Glutamatergic neuron (in vitro differentiated cells): ENCODE measurements at places on chromosomes 7 and 10.

- H3K4me3 ChIP-seq = no peak overlapping the region
- H3K27me3 ChIP-seq = peaks cover 2% of the 10 kb centered on the region
- H3K27ac ChIP-seq = no peak overlapping the region
- H3K36me3 ChIP-seq = peaks cover 7% of the 10 kb centered on the region
- H3K4me1 ChIP-seq = peaks cover 29% of the 10 kb centered on the region
- DNase-seq = no peak
Measured at GRCh38 chr10:119297207-119297968, 90.0 kb downstream of the GRK5 start.

- H3K4me1 ChIP-seq = no peaks in the 10 kb centered on the region
- no peak overlapping the region for H3K27ac ChIP-seq
- no peak for DNase-seq
- H3K36me3 ChIP-seq = no peaks in the 10 kb centered on the region
- no peak overlapping the region for H3K4me3 ChIP-seq
- H3K27me3 ChIP-seq = no peaks in the 10 kb centered on the region
Measured at GRCh38 chr7:46490406-46490805, 569.3 kb upstream of the IGFBP3 start.

DNA sequence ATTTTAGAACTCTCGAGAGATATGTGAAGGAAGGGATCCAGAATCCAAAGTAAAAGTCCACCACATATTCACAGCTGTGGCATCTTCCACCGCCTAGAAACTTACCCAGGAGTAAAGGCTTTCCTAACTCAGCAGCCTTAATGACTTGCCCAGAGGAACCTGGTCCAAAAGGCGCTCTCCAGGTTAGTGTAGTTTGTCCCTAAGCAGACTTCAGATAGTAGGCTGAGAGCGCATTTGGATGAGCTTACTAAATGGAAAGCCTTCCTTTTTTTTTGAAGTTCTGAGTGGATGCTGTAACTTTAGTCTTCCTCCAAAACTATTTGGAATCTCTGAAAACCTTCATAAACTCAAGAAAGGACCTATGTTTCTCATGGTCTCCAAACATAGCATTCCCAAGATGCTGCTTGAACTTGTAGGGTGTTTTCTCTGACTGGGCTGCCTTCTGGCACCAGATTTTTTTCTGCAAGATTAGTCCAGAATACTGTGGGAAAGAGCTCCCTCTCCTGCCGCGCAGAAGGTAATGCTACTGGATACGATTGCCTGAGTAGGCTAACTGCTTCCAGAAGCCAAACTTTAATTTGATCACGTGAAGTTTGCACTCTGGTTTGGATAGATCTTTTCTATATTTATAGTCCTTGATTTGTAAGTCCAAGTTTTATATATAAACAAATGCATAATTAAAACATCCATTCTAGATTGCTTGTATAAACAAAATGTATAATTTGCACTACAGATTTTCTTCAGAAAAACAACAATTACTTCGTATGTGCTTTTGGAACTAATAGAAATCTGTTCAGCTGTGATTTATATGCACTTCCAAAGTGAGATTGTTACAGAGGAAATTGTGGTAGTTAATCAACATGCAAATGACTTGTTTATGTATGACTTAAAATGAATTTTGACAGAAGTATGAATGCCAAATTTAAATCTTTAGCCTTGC, 19.6 kb upstream of the GPR37 start:
- peak; percentile 60 for DNase-seq
- no peaks in the 10 kb centered on the region for H3K4me1 ChIP-seq
- no peaks in the 10 kb centered on the region for H3K27me3 ChIP-seq
- no peak overlapping the region for H3K27ac ChIP-seq
- H3K36me3 ChIP-seq = no peaks in the 10 kb centered on the region
- H3K4me3 ChIP-seq = no peak overlapping the region

- no peak overlapping the region for H3K4me3 ChIP-seq
- H3K27me3 ChIP-seq = peaks cover 8% of the 10 kb centered on the region
- DNase-seq = no peak
- H3K4me1 ChIP-seq = no peaks in the 10 kb centered on the region
- H3K27ac ChIP-seq = no peak overlapping the region
Measured at GRCh38 chr10:4813023-4813422, 13.0 kb upstream of the AKR1E2 start.

DNA sequence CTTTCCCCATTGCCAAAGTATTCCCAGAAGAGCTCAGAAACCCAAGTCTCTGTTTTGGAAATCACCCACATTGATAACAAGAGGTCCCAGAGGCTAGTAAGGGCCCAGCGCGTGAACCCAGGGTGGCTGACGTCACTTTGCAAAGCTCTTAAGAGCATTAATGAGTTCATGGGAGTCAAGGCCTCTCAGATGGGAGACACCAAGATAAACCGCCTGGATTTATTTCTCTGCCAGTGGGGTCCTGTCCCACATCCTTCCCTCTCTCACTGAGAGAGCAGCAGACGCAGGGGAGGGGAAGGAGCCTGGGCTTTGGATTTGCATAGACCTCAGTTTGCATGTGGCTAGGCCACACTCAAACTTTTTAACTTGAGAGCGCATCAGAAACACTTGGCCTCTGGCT, 184.8 kb upstream of the PDE1C start:
- peaks cover 28% of the 10 kb centered on the region for H3K4me1 ChIP-seq
- H3K4me3 ChIP-seq = no peak overlapping the region
- no peak for DNase-seq
- H3K27me3 ChIP-seq = peaks cover 2% of the 10 kb centered on the region
- no peak overlapping the region for H3K27ac ChIP-seq

- H3K4me1 ChIP-seq = peaks cover 7% of the 10 kb centered on the region
- no peaks in the 10 kb centered on the region for H3K36me3 ChIP-seq
Measured at GRCh38 chr7:1404898-1405548, 54.2 kb downstream of the MICALL2 start.

GRCh38 chr7:34747176-34747781, 89.3 kb downstream of the NPSR1 start:
- H3K27me3 ChIP-seq = no peaks in the 10 kb centered on the region
- no peak overlapping the region for H3K4me3 ChIP-seq
- H3K4me1 ChIP-seq = no peaks in the 10 kb centered on the region

DNA sequence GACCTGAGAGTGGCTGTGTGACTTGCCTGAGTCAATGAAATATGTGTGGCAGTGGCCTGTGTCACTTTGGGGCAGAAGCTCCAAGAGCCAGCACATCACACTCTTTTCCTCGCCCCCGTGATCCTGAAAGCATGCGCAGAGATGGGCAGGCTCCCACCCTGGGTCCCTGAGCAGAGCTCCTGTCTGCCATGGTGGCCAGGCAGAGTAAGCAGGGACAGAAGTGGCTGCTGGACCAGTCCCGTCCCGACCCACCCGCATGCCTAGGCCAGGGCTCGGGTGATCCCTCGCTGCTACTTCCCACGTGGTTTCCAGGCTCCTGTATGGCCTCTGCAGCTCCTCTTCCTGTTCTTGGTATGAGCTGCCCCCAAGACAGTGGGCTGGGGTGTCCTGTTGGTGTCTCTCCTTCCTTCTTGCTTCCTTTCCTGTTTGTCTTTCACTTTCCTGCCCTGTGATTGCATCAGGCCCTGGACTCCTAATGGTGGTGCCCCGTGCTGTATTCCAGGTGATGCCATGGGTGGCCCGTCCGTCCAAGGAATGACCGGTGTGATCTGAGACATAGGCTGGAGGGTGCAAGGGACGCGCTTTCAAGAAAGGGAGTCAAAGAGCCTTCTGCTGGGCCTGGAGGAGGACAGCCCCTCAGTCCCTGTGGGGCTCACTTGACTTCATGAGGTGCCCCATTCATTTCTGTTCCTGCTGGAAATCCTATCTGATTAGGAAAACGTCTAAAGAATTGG, 71.4 kb upstream of the SHH start:
- H3K27ac ChIP-seq = no peak overlapping the region
- no peak for DNase-seq
- no peak overlapping the region for H3K4me3 ChIP-seq
- no peaks in the 10 kb centered on the region for H3K4me1 ChIP-seq
- no peaks in the 10 kb centered on the region for H3K36me3 ChIP-seq

- DNase-seq = no peak
- H3K36me3 ChIP-seq = no peaks in the 10 kb centered on the region
- no peak overlapping the region for H3K27ac ChIP-seq
- H3K4me3 ChIP-seq = no peak overlapping the region
Measured at GRCh38 chr10:110151467-110151866, 55.9 kb upstream of the MXI1 start.

DNA sequence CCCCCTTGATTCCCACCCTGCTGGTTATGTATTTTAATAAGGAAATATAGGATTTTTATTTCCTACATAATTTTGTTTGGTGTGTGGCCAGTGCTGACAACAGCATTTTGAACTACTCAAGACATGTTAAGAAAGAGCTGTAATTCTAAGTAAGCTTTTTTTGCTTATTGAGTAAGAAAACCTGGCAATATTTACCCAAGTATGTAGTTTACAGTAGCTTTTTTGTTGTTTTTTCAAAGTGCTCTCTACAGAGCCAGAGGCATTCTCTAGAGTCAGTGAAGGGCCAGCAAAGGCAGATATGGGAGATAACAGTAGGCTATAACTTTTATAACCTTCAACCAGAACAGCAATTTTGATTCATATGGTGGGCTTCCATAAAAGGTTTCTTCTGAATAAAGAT, 63.2 kb upstream of the TMEM168 start:
- peaks cover 10% of the 10 kb centered on the region for H3K36me3 ChIP-seq
- peaks cover 2% of the 10 kb centered on the region for H3K4me1 ChIP-seq
- no peak overlapping the region for H3K4me3 ChIP-seq
- H3K27ac ChIP-seq = no peak overlapping the region

- H3K27me3 ChIP-seq = no peaks in the 10 kb centered on the region
Measured at GRCh38 chr10:56095506-56096225, 265.4 kb downstream of the ZWINT start.

GRCh38 chr10:46266306-46266985, 20.4 kb upstream of the ANTXRL start:
- H3K27me3 ChIP-seq = peaks cover 7% of the 10 kb centered on the region
- H3K4me1 ChIP-seq = peaks cover 11% of the 10 kb centered on the region
- peak overlapping the region; percentile 88 for H3K27ac ChIP-seq
- peak overlapping the region; percentile 52 for H3K4me3 ChIP-seq

DNA sequence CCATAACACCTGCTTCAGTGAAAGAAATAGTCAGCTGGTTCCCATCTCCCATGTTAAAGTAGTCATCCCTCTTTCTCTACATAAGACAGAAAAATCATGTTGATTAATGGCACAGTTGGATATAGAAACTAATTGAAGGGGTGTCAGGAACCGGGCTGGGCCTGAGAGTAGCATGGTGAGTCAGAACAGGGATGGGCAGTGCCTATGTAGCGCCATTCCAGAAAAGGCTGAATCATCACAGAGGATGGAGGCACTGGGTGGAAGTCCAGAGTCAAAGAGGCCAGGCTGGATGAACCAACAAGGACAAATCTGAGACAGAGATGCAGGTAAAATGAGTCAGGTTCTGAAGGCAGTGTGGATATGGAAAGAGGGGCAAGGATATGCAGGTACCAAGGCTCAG, 201.2 kb downstream of the LHFPL3 start:
- no peak for DNase-seq
- no peaks in the 10 kb centered on the region for H3K36me3 ChIP-seq
- H3K27me3 ChIP-seq = no peaks in the 10 kb centered on the region
- no peaks in the 10 kb centered on the region for H3K4me1 ChIP-seq

GRCh38 chr10:117215079-117215478, 17.8 kb downstream of the KCNK18 start:
- peaks cover 6% of the 10 kb centered on the region for H3K27me3 ChIP-seq
- DNase-seq = peak; percentile 1
- no peaks in the 10 kb centered on the region for H3K4me1 ChIP-seq
- H3K4me3 ChIP-seq = no peak overlapping the region

GRCh38 chr10:4981722-4982471, 18.7 kb downstream of the AKR1C1 start:
- DNase-seq = no peak
- H3K4me1 ChIP-seq = peaks cover 13% of the 10 kb centered on the region
- H3K27ac ChIP-seq = no peak overlapping the region
- no peak overlapping the region for H3K4me3 ChIP-seq
- H3K36me3 ChIP-seq = no peaks in the 10 kb centered on the region

DNA sequence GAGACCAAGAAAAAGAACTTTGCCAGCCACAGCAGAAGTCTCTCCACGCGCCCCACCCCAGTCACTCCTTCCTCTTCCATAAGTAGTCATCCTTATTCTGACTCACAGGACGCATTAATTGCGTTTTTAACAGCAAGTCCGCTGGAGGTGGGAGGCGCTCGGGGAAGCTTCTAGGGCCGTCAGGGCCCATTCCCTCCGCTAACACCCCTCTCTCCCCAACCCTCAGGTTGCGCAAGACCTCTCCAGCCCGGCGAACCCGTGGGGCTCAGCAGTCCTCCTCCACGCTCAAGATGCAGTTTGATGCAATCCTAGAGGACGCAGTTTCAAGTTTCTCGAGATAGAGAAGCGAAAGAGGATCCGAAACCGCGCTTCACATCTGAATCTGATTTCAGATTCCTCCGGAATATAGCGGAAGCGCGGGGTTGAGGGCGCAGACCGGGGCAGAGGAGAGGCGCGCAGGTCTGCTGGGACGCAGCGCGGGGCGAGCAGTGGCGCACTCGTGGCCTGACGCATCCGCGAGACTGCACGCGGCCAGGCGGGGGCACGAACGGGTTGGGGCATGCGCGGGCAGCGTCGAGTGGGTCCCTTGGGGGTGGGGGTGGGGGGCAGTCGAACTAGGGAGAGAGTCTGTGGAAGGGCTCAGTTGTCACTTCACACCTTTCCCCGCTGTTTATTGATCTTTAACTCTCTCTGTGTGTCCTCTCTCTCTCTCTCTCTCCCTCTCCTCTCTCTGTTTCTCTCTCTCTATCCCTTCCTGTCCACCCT, 37.8 kb upstream of the PSAP start:
- H3K27ac ChIP-seq = peak overlapping the region; percentile 22
- H3K4me1 ChIP-seq = peaks cover 3% of the 10 kb centered on the region
- peak; percentile 73 for DNase-seq
- H3K4me3 ChIP-seq = peak overlapping the region; percentile 97

- peak; percentile 36 for DNase-seq
- H3K36me3 ChIP-seq = no peaks in the 10 kb centered on the region
- H3K4me3 ChIP-seq = no peak overlapping the region
- H3K27me3 ChIP-seq = peaks cover 10% of the 10 kb centered on the region
- H3K4me1 ChIP-seq = peaks cover 27% of the 10 kb centered on the region
Measured at GRCh38 chr10:97067716-97068391, 117.9 kb downstream of the SLIT1 start.

DNA sequence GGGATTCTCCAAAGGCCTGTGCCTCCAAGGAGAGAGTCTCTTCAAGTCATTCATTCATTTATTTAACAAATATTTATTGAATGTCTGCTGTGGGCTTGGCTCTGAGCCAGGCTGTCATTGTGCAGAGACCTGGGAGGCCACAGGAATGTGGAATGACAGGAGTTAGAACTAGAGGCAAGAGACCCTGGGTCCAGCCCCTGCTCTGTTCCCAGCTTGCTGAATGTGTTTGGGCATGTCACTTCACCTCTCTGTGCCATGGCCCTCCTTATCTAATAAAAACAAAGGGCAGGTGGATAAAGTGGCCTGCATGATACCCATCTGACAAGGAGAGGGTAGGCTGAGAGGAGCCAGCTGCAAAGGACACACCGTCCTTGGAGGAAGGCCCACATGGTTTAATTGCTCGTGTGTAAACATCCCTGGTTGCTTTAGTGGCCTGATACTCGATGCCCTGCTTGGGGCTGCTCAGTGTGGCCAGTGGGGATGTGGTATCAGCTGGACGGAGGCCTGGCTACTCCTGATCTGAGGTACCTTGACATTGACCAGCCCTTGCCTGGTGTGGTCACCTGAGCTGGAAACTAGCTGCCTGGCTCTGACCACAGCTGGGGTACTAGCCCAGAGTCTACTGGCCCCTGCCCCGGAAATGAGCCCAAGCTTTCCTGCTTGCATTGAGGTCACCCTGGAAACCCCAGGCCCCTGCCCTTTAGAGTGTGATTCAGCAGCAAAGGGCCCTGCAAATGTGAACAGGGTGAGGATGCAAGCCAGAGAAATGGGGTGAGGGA, 116.2 kb downstream of the CDH23 start:
- H3K4me1 ChIP-seq = peaks cover 20% of the 10 kb centered on the region
- no peaks in the 10 kb centered on the region for H3K36me3 ChIP-seq
- DNase-seq = peak; percentile 7
- peaks cover 10% of the 10 kb centered on the region for H3K27me3 ChIP-seq

- no peak overlapping the region for H3K27ac ChIP-seq
- H3K4me1 ChIP-seq = peaks cover 4% of the 10 kb centered on the region
- DNase-seq = no peak
- no peak overlapping the region for H3K4me3 ChIP-seq
Measured at GRCh38 chr7:125495997-125496396, 566.4 kb upstream of the POT1 start.
